ENCODE measurements at places on chromosomes 1 and 21.
A peak's percentile ranks its signal among the peaks of the same experiment; 100 is the strongest.

- DNase-seq = no peak
These were observed 1.1 kb upstream of the KCNJ15 start for GRCh38 chr21:38255571-38256117.

GRCh38 chr1:154221278-154222001 is 685 bp downstream of the UBAP2L start:
- peak; percentile 58 for DNase-seq

GRCh38 chr1:87720561-87720960 is 391.9 kb downstream of the LMO4 start:
- DNase-seq = no peak

DNA sequence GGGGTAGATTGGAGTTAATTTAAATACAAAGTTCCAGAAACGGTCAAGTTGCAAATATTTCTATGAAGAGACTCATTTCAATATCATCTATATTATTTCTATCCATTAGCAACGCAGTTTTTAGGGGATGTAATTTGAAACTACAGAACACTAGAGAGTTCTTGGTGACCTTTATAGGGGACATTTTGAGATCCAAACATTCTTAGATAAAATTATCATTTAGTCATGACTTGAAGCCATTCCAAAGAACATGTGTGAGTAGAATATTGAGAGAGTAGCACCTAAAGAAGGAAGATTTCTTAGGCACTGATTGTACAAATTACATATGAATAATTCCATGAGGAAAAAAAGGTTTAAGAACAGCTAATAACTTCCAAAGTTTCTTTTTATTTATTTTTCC is 19.0 kb downstream of the CHIA start:
- no peak for DNase-seq

GRCh38 chr21:25964015-25964414 is 206.6 kb downstream of the APP start:
- no peak for DNase-seq

GRCh38 chr1:174222166-174222949 is 63.0 kb downstream of the RABGAP1L start:
- DNase-seq = peak; percentile 35

DNA sequence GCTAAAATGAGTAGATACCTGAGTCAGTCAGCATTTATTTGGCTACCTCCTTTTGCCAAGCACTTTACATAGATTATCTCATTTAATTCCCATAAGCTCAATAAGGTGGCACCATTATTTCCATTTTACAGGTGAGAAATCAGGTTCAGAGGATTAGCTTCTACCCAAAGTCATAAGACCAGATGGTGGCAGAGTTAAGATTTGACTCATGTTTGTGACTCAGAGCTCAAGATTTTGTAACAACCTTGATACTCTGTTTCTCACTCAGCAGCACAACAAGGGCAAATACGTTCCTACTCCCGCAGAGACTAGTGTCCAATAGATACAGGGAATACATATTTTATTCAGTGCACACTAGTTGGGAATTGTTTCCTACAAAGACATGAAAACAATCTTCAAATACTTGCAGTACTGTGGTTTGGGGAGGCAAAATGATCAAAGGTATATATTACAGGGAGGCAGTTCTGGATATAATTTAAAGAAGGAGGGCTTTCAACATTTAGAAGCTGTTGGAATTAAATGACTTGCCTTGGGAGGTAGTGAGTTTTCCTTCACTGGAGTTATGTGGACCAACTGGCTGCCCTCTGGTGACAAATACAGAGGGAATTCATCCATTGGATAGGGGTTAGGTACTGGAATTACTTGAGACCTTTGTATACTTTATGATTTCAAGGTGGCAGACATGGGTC is 3.6 kb downstream of the LEPR start:
- DNase-seq = peak; percentile 67

DNA sequence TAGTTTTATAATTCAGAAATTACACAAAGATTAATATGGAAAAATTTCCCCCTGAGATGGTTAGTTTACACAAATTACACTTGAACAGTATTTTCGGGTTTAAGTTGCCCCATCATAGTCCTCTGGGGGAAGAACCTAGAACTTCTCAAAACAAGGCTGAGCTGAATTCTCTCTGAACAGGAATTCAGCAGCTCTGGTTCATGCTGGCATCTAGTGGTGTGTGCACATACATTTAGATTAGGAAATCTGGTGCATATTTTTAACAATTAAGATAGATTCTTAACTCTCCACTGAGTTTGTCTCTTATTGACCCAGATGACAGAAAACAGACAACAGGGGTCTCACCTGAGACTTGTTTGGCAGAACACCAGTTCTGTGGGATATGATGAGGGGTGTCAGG is 410.7 kb downstream of the DSCAM start:
- no peak for DNase-seq

GRCh38 chr1:157523774-157524493 is 28.4 kb downstream of the FCRL5 start:
- no peak for DNase-seq

DNA sequence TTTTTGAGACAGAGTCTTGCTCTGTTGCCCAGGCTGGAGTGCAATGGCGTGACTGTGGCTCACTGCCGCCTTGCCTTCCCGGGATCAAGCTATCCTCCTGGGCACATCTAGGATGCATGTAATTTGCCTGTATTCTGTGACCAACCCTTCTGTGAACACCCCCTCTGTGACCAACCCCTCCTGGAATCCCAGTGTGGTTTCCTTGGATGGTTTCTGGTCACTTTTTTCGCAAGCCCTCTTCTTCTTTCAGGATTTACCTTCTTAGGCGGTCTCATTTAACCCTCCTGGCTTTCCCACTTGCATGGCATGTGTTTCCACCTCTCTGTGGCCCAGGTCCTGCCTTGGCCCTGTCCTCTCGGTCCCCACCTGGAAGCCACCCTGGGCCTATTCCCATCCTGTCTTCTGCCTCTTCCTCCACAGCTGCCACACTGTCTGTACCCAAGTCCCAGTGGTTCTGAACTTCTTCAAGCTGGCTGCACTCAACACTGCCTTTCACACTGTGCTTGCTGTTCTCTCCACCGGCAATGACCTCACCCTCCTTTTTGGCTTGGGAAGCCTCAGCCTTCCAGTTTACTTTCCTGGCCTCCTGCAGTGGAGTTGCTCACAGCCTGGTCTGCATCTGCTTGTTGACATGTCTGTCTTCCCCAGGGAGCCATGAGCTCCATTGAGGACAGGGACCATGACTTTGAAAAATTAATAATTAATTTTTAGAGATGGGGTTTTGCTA is 57.0 kb downstream of the DISC1 start:
- DNase-seq = peak; percentile 38

Measured in AG20443 (cell line).